ENCODE measurements at places on chromosomes 6 and 20.

DNA sequence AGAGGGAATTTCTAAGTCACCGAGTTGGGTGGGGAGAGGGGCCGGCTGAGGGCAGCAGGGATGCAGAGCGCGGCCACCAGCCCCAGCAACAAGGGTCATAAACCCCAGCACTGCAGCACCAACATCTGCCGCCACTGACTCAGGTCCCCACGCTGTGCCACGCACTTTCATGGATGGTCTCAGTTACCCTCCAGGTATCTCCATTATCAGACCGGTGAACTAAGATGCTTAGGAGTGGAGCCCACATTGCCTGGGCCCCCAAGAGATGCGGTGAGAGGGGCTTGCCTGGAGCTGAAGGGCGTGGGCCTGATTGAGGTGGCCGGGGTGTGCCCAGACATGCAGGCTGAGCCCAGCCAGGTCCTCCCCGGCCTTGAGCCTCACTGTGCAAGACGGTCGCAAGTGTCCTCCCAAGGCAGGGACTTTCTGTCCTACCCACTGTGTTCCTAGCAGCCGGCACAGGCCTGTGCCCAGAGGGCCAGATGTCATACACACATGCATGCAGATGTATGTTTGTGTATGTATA lies 19.3 kb downstream of the RBM38 start:
- no peak for DNase-seq

- DNase-seq: no peak
Measured at GRCh38 chr6:15303920-15304291, 58.0 kb downstream of the JARID2 start.

GRCh38 chr6:101907356-101908217 lies 514.1 kb downstream of the GRIK2 start:
- no peak for DNase-seq

DNA sequence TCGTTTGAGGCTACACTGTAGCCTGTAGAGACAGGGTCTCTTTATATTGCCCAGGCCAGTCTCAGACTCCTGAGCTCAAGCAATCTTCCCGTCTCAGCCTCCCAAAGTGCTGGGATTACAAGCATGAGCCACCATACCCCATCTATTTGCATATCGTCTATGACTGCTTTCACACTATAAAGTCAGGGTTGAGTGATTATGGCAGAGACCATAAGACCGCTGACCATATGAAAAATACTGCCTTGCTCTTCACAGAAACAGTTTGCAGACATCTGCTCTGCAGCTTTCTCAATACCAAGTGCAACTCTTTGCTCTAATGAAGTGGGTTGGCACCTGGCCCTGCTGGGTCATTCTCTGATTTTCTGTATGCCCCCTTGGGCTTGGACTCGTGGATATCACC lies 79.5 kb upstream of the PAK5 start:
- DNase-seq: no peak

DNA sequence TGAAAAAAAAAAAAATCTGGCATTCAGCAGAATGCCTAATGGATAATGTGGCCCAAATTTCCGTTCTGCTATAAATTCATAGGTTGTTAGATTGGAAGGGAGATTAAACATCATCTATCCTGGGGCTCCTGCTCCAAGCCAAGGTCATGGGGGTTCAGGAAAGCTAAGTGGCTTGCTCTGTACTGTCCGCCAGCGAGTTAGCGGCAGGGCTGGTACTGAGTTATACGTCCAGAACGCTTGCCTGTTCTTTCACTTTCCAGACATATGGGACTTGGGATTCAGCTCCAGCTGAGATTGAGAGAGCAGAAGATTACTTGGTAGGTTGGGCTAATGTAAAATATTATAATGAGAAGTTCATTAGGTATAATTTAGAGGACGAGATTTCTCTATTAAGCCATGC lies 858 bp downstream of the RWDD1 start:
- DNase-seq: no peak

DNA sequence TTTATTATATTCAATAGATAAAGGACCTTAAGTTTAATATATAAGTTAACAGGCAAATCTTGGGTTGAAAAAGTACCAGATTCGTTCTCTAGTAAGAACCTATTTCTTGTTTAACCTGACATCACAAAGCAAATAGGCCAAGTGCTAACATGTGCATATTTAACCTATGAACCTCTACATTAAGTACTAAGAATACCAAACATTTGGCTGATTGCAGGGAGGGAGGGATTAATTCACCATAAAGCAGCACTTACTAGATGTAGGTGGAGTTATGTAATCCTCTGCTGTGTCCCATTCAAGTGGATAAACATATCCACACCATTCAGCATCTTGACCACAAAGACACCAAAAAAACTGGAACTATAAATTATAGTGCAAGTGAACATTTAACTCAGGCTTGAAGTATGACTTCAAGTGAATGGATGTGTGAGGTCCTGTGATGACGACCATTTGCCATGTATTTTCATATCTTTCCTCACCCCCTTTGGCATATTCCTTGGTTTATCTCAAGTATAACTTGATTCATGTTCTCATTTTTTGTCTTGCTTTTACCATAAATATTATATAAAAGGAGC lies 10.2 kb downstream of the STX11 start:
- DNase-seq: no peak

- no peak for DNase-seq
Measured at GRCh38 chr6:53707108-53707897, 41.7 kb upstream of the KLHL31 start.

DNA sequence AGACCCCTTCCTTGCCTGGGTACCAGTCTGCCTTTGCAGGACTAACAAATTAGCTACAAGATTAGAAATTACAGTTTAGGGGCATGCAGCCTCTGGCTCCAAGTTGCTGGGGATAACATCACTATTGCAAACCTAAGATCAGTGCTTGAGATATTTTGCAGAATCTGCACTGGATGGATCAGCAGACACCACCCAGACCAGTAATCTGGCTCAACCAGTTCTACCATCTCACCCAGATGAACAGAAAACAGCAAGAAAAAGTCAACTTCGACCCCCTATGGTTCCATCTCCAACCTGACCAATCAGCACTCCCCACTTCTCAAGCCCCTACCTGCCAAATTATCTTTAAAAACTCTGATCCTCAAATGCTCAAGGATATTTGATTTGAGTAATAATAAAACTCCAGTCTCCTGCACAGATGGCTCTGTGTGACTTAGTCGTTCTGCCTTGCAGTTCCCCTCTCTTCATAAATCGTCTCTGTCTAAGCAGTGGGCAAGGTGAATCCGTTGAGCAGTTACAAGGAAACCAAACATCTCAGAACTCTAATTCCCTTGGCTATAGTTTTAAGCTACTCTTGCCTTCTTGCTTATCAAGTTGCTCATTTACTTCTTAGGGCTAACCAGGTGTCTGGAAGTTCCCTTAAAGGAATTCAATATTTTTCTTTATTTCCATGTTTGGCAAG lies 16.1 kb upstream of the LMBRD1 start:
- DNase-seq: no peak

GRCh38 chr6:133590814-133591213 lies 298.1 kb upstream of the TCF21 start:
- DNase-seq: no peak

- no peak for DNase-seq
Measured at GRCh38 chr20:4794846-4795245, 73.1 kb downstream of the PRND start.

- DNase-seq: no peak
Measured at GRCh38 chr20:53032046-53032445, 59.9 kb downstream of the TSHZ2 start.

DNA sequence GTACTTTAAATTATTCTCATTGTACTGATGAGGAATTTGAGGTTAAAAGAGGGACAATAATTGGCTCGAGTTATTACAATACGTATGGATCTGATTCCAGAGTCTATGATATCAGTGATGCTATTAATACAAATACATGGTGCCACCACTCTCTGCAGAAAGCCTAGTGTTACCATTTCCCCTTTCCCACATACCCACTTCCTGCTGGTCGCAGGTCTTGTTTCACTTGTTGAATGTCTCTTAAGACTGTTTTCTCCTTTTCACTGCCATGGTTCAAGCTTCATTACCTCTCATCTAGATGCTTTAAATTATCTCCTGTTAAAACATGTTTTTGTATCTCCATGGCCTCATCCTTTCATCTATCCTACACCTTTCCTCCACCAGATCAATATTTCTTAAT lies 62.0 kb downstream of the FHL5 start:
- DNase-seq: no peak

DNA sequence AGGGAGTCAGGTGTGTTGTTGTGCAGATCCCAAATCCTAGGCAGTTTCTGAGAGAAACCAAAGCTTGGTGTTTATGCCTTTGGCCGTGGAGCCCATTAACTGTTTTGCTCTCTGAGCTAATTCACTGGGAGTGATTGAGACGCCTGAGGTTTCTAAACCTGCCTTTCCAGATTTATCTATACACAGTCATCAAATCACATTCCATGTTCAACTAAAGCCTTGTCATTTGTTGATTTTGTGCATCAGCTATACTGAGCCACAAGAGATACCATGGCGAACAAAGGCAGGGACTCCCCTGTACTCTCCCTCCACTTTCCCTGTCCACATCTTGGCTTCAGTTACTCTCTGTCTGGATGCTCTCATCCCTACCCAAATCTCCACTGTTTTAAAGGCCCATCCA lies 229.7 kb upstream of the PMEPA1 start:
- no peak for DNase-seq

DNA sequence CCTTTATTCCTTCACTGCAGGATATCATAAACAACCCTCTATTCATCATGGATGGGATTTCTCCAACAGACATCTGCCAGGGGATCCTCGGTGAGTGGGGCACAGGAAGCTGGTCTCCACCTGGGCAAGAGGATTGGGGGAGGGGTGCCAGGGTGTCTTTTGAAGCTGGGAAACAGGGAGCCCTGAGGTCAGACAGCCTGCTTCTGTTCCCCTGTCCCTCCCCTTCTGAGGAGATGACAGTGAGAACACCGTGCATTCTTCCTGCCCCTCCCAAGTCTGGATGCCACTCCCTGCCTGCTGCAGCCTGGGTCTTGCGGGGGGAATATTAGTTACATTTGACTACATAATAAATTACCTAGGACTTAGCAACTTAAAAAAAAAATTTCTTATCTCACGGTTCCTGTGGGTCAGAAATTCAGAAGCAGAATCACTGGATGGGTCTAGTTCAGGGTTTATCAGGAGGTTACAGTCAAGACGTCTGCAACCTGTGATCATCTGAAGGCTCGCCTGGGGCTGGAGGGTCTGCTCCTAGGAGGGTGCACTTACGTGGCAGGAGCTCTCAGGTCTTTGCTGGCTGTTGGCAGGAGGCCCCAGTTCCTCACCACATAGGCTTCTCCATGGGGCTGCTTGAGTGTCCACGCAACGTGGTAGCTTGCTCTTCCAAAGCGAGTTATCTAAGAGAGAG lies 11.4 kb downstream of the CAPN11 start:
- no peak for DNase-seq

GRCh38 chr6:90271831-90272230 lies 24.8 kb downstream of the BACH2 start:
- no peak for DNase-seq

DNA sequence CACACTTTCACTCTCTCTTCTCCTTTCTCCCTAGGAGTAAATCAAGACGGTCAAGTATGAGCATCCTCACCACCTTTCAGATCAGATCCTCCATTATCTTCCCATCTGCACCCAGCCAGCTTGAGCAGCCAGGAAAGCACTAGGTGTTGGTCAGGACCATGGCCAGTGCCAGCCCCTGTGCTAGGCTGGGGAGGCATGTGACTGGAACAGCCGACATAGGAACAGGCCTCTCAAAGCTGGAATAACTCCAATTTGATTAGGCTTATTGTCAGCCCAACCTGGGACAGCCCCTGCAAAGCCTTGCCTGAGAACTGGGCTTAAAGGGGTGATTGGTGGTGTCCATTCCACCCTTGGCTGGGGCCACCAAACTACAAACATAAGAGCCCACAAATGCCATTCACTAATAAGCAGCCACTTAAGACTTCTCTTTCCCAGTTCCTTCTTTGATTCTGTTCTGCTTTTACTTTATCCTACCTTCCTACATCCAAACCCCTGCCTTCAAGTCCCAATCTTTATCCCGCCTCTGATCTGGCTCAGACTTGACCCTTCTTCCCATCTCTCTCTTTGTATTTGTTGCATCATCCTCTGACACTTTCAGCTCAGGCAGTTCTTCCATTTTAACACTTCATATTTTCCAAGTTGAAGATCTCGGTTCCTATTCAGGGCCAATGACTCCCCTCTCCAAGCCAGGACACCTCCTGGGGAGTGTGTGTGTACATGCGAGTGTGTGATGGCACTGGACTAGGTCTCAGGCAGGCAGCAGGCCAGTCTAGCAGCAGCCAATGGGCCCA lies 4.5 kb upstream of the TREM2 start:
- no peak for DNase-seq

- no peak for DNase-seq
Measured at GRCh38 chr6:3321875-3322274, 63.1 kb downstream of the PSMG4 start.

GRCh38 chr20:51043811-51044210 lies 20.9 kb upstream of the KCNG1 start:
- DNase-seq: no peak

DNA sequence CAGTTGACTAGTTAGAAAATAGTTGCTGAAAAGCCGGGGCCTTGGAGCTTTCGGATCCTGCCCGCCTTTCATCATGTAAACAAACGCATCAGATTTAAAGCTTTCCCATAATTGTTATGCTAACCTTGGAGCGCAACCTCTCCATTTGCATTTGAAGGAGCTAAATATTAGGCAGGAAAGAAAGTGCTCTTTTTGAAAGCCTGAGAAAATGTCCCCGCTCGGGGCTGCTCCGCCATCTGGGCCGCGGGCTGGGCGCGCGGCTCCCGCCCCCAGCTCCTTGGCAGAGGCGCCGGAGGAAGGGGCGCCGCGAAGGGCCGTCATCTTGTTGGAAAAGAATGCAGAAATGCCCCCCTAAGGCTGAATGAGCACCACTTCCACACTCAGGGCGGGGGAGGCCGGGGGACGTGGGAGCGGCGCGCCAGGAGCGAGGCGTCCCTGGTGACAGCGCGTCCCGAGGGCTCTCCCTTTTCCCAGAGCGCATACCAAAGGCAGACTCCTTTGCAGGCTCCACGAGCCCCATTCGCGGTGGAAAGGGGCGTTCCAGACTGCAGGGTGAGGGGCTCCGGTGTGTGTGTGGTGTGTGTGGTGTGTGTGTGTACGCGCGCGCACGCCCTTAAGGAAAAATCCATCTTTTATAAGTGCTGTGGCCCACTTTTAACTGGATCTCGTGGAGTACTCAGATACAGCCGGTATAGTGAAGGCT lies 145.6 kb upstream of the ID4 start:
- no peak for DNase-seq

DNA sequence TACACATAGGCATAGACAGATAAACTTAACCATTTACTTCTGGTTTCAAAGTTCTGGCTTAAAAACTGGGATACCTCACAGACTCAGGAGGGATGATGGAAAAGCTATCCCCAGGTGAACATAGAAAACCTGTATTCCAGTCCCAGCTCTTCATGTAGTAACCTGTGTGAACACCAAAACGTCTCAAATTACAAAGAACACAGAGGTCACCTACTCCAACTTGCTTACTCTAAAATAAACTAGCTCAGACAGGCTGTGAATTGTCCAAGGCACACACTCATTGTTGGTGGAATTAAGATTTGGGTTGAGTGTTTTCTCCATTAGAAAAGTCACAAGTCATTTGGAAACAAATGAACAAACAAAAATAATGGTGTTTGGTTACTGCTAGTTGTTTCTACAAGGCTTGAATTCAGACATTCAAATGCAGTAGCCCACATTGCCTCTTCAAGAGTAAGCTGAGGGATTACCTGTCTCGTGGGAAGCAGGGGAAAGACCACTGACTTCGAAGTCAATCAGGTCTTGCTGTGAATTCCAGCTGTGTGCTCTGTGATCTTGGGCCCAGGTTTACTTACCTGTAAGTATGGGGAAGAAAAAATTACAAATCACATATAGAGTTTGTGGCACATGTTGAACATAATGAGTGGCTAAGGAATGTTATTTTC lies 48.2 kb upstream of the LRRC1 start:
- DNase-seq: no peak

- no peak for DNase-seq
Measured at GRCh38 chr6:34560366-34561226, 4.5 kb upstream of the SPDEF start.

Data from GM12892 (cell line).